ENCODE measurements at places on chromosomes 11 and 22.

DNA sequence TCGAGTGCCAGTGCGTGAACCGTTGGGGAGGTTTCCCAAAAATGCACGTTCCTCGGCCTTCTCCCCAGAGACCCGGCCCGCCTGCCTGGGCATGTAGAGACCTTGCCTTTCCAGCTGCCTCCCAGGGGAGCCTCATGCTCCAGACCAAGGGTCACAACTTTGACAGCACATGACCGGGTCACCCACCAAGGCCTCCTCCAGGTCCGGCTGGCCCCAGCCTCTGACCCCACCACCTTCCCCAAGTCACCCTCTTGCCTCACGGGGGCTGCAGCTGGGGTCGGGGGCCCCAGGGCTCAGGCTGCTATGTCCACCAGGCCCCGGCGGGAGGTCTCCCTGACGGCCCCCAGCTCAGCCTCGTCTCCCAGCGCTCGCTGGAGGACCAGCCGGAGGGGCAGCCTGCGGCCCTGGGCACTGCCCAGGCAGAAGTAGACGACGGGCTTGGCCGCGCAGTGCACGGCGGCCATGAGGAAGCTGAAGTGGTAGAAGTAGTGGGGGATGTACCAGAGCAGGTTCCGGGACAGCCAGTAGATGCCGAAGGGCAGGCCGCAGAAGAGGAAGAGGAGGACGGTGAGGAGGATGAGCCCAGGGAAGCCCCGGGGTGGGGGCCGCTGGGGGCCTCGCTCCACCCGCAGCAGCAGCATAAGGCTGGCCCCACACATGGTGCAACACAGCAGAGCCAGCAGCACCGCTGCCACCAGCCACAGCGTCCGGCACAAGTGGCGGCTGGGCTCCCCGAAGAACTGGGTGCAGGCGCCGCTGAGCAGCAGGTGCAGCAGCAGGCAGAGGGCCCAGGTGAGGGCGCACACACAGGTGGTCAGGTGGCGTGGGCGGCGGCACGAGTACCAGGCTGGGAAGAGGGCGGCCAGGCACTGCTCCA is 4.4 kb downstream of the MRGPRE start:
- no peak for DNase-seq

- DNase-seq: no peak
These were observed 20.0 kb downstream of the MTFP1 start for GRCh38 chr22:30445438-30446145.

- DNase-seq: no peak
These were observed 145.8 kb downstream of the LUZP2 start for GRCh38 chr11:24642648-24643047.

DNA sequence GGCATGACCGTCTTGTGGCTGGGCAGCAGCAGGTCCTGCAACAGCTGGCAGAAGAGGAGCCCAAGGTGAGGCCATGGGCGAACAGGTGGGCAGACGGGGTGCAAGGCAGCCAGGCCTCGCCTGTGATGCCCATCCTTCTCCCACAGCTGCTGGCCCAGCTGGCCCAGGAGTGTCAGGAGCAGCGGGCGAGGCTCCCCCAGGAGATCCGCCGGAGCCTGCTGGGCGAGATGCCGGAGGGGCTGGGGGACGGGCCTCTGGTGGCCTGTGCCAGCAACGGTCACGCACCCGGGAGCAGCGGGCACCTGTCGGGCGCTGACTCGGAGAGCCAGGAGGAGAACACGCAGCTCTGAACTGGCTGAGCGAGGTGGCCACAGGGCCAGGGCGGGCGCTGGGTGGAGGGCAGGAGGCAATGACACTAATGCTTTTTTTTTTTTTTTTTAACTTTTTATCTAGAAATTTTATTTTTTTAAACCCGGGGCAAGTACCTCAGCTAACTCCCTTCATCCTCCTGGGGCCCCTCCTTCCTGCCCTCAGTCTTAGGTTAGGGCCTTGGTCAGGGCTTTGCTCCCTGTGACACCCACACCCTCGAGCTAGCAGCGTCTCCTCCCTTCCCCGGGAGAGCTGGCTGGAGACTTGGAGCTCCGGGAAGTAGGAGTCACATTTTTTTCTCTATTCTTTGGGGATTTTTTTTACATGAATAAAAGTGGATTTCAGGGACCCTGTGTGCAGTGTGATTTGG is 16.0 kb downstream of the PLCB3 start:
- DNase-seq: no peak

DNA sequence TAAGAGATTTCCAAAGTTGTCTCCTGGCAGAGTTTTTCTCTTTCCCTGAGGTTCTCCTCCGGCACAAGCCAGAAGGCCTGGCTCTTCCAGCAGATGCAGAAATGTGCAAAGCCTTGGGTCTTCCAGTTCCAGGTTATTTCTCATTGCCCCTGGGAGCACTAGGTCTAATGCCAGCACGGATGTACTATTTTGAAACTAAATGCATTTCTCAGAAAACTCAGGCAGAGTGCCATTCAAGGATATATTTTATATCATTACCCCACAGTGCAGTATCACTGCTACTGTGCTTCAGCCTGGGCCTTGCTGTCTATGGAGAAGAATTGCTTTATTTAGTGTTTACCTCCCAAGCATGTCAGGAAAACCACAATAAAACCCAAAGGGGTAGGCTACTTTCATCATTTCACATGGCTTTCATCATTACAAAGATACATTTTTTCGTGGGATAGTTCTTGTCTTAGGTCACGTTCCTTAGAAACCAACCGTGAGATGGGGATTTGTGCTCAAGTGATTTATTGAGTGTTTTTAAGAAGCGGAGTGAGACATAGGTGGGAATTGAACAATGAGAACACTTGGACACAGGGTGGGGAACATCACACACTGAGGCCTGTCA is 22.4 kb upstream of the FZD4 start:
- DNase-seq: no peak

GRCh38 chr11:16167706-16168487 is 188.4 kb downstream of the SOX6 start:
- DNase-seq: no peak

GRCh38 chr11:78572394-78572793 is 2.3 kb downstream of the NARS2 start:
- DNase-seq: no peak

DNA sequence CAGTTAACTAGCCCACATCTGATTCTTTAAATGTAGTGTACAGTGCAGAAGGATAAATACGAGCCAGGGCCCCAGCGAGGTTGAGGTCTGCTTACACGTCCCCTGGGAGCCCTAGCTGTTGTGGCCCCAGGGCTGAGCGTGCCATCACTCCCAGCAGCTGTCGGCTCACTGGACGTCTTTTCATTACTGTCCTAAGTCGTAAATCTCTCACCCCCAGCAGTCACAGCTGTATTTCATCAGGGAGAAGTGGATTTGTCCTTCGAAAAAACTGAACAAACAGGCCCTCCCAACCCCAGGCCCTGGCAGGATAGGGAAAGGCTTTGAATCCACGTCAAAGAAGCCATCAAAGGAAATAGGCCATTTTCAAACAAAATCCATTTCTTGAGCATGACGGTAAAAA is 110.4 kb upstream of the CSNK2A3 start:
- no peak for DNase-seq

DNA sequence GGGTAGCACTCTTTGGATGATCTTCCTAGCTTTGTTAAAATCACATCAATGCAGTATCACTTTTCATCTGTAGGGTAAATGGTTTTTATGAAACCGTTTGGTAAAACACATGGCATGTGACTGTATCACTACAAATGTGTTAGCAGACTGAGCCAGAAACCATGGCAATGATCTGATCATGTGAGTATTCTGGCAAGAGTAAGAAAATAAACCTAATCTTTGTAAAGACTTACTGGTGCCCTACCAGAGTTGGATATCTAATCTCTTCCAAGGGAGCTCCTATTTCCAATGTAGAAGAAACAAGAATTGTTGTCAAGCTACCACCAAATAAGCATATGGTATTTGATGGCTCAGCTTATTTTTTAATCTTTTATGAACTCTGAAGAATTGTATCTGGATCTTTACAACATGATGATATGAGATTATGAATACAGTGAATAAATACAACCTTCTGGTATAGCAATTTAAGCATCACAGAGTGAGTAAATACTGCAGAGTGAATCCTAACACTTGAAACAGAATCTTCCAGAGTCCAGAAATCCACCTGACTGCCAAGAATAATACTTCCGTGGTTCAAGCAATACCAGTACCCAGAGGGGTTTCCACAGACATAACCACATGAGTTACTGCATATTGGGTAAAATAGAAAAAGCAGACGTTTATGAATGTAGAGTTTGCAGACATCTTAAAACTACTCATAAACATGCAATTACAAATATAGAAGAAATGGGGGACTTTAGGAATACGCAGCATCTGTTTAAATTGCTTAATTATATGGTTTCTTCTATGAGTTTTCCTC is 238.8 kb downstream of the TTC28 start:
- DNase-seq: no peak

- DNase-seq: no peak
These were observed 475.4 kb upstream of the CHORDC1 start for GRCh38 chr11:90698238-90698637.

- no peak for DNase-seq
These were observed 200.9 kb downstream of the SOX6 start for GRCh38 chr11:16155448-16155847.
